ENCODE measurements at places on chromosomes 16 and 17. TPM values are rescaled to one million over a fixed set of nuclear protein-coding genes. Genes with fewer than 3 reads are reported as not detected.

DNA sequence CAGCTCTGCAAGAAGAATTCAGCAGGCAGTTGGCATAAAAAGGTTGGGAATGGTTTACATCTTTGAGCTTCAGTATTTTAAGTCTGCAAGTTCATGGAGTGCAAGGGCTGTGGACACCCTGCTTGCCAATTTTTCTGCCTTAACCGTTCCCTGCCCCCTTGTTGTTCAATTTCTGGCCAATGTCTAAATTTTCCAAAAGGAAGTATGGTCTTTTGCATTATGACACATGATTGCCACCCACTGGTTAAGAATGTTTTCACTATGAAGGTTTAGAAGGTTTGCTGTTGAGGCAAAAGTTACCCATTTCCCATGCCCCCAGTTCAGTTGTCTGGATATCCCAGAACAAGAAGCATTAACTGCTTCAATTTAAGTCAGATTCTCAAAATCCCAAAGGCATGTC lies 441.9 kb downstream of the CDH13 start:
- no peak for DNase-seq

LITAFD gene
- polyA plus RNA-seq: not detected

DNA sequence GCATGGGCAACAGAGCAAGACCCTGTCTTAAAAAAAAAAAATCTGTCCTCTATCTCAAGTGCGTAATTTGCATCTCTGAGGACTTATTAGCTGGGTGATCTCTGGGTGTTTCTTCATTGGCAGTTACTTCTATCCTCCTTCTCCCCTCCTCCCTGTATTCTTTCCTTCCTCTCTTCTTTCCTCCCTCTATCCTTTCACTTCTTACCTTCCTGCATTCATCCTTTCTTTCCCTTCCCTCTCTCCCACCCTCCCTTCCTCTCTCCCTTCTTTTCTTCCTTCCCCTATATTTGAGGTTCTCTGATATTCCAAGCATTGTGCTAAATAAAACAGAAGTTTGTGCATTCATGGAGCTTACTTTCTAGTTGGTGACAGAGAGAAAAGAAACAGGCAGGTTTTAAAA lies 10.7 kb downstream of the MFSD11 start:
- no peak for DNase-seq

HAPSTR1 gene
- 14.4 TPM for polyA plus RNA-seq

DNA sequence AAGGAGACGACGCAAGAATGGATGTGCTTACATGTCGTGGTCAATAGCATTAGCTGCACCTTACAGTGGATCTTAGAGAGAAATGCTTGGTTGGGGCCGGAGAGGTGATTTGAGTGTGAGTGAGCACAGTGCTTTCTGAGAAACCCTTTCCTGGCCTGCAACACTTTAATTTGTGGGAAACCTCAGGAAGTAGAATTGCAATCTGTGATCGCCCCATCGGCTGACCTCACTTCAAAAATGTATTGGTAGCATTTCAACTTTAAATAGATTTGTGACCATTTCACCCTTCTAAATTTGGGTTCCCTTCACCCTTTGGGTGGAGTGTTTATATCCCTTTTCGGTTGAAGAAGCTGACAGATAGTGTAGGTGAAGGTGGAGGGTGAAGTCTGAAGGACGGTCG lies 13.2 kb downstream of the PRKCB start:
- DNase-seq: no peak

TSPOAP1 gene
- polyA plus RNA-seq: 13.0 TPM

DNA sequence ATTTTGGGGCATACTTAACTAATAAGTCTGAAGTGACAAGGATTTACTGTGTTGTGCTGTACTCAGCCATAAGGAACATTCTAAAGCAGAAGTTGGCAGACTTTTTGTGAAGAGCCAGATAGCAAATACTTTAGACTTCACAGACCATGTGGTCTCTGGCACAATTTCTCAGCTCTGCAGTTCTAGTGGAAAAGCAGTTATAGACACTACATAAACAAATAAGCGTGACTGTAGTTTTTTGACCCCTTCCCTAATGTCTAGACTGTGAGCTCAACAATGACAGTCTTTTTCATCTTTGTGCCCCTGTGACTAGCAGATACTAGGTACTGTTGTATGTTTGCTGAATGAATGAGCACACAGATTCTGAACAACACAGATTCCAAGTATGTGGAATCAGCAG lies 4.9 kb downstream of the RPAIN start:
- DNase-seq: no peak

DNA sequence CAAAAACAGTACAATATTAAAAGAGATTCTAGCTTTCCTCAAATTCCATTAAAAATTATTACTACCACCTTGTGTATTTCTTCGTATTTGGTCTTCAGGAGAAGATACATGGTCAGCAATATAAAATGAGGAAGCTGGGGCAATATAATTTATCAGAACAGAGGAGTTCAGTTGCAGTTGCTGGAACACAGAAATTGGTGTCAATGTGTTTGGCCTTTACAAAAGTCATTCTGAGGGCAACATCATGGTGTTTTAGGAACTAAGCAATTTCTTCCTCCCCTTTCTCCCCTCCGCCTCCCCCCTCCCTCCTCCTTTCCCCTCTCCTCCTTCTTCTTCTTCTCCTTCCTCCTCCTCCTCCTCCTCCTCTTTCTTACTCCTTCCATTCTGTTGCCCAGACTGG lies 102.1 kb downstream of the YPEL2 start:
- no peak for DNase-seq

DNA sequence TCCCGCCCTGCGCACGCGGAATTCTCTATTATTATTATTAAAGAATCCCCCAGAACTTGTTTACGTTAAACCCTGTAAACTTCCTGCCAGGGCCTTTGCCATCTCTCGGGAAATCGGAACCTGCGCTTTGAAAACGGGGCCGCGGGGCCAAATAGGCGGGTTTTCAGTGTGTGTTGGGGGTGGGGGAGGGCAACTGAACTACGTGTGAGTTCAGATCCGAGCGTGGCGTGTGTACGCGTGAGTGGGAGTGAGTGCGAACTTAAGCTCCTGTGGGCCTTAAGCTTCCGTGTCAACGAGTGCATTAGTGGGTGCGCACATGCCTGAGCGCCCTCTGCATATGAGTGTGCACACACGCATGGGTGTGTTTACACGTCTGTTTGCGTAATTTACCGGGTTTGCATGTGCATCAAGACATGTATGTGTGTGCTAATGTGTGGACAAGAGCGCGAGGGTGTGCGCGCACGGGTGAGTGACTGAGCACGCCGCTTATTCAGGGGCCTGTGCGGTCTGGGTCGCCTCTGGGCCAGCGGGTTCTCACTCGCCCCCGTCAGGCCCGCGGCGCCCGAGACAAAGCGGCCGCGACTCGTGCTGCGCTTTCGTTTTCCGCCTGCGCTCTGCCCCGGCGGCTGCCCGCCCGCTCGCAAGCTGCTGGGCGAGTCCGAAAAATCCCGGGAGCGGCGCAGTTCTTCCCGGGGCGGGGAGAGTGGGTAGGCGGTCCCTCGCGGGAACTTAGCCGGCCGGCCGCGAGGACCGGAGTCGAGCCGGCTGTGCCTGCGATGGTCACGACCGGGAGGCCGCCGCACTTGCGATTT lies 1.2 kb upstream of the FOXF1 start:
- peak; percentile 67 for DNase-seq

SLX4 gene
- polyA plus RNA-seq: 1.9 TPM

CD19 gene
- polyA plus RNA-seq: 0.25 TPM

GRCh38 chr16:77863250-77863649 lies 74.9 kb downstream of the VAT1L start:
- DNase-seq: no peak

All from right cardiac atrium (tissue), 5 donors.